Right hindlimb (tissue), 1 donor: ENCODE measurements at places on chromosomes 5 and 9.
A peak's percentile ranks its signal among the peaks of the same experiment; 100 is the strongest.

GRCh38 chr5:43679214-43679613 lies 76.2 kb downstream of the NNT start:
- no peak for DNase-seq

- DNase-seq, result no peak
Observed at GRCh38 chr5:35470866-35471265, 146.8 kb upstream of the SPEF2 start.

DNA sequence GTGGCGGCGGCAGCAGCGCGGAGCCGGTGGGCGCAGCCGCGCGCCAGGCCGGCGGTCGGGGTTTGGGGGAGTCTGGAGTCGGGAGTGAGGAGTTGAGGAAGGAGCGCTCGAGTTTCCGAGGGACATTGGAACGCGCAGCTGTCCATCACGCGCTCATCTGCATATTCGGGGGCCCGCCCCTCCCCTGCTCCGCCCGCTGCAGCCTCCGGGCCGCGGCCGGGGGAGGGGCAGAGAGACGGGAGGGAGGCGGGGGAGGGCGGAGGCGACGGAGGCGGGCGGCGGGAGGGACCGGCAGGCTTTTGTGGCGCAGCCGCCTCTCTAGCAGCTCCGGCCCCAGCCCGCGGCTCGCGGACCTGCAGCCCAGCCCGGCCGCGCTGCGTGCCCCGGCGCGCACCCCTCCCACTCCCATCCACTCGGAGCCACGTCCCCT lies at the start of gene IRX2:
Gene IRX2, minus strand, starts transcription at position 86 of the 430 bp plus-strand sequence. CDS start 264 bp downstream, outside the sequence.
- DNase-seq, result peak; percentile 92

DNA sequence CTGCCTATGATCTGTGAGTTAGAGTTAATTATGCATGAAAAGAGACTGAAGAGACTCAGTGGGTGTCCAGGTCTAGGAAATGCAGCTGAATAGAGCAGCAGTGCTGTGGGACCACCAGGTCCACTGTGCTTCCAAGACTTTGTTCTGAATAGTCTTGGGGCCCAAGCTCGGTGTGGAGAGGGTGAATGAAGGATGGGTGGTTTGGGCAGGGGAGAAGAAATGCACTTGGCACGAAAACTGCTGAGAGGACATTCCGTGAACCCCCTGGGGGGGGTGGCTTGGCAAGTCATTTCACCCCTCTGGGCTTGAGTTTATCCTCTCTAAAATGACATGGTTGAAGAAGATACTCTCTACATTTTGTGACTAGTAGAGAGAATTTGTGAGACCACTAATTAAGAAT lies 36.0 kb upstream of the GOLPH3 start:
- DNase-seq, result no peak

DNA sequence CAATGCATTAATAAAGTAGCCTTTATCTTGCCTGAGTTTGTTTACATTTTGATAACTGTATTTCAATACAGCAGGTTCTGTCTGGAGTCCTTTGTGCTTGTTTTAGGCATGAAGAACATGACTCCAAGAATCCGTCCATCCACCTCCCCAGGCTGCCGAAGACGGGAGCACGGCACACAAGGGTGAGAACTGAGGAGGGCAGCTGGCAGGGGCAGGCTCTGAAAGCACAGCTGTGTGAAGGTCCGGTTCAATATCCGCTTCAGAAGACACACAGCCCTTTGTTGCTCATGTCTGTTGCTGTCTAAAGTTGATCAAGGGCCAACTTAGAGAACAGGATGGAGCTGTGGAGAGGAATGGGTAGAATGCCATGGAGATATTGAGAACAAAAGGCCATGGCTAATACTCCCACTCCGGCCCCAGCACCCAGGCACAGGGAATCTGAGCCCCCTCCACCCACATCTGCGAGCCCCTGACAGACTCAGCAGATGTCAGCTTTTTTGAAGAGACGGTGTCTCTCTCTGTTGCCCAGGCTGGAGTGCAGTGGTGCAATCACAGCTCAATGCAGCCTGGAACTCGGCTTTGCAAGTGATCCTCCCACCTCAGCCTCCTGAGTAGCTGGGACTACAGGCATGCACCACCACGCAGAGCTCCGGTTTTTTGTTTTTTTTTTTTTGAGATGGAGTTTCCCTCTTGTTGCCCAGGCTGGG lies 58.5 kb upstream of the GNE start:
- DNase-seq, result peak; percentile 44

GRCh38 chr9:130201399-130201873 lies 29.2 kb downstream of the NCS1 start:
- no peak for DNase-seq

GRCh38 chr9:121532881-121533280 lies 33.2 kb upstream of the GGTA1 start:
- DNase-seq, result no peak

GRCh38 chr9:108525186-108525585 lies 330.6 kb downstream of the ACTL7B start:
- no peak for DNase-seq

GRCh38 chr5:12322042-12322441 lies 417.8 kb upstream of the CTNND2 start:
- DNase-seq, result no peak

- peak; percentile 90 for DNase-seq
Observed at GRCh38 chr9:129145841-129146292, 32.2 kb downstream of the IER5L start.

GRCh38 chr5:163489055-163489744 lies 16.2 kb upstream of the MAT2B start:
- DNase-seq, result no peak
